ENCODE measurements at places on chromosomes 7 and 10.

DNA sequence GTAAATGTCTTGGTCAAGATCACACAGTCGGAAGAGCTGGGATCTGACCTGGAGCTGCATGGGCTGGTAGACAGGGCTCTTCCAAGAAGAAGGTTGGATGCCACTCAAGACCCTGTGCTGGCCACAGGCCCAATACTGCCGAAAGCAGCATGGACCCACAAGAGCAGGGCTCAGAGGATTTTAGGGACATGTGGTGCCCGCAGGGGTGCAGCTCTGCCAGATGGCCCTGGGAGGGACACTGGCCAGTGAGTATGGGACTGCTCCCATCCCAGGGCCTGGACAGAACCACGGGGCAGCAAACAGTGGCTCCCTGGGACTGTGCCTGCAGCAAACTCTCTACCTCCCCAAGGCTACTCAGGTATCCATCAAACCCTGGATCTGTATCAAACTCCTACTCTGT is 12.4 kb downstream of the MAT1A start:
- DNase-seq = no peak

GRCh38 chr10:562142-562541 is 127.3 kb downstream of the DIP2C start:
- DNase-seq = no peak

- no peak for DNase-seq
These were observed 1.0 kb upstream of the CHN2 start for GRCh38 chr7:29193316-29194205.

DNA sequence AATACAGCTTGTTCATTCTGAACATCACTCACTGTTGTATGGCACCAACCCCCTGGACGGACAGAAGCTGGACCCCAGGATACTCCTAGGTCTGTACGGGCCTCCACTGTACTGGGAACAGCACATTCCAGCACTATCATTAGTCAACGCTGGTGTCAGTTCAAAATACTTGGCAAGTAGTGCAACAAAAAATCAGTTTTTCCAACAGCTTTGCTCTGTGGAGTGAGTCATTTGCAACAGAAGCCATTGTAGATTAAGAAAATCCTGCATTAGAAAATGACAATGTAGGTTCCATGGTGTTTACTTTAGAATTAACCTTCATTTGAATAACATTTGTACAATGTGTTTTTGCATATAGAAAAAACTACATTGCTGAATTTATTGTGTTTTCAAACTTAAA is 266.6 kb downstream of the HDAC9 start:
- no peak for DNase-seq

DNA sequence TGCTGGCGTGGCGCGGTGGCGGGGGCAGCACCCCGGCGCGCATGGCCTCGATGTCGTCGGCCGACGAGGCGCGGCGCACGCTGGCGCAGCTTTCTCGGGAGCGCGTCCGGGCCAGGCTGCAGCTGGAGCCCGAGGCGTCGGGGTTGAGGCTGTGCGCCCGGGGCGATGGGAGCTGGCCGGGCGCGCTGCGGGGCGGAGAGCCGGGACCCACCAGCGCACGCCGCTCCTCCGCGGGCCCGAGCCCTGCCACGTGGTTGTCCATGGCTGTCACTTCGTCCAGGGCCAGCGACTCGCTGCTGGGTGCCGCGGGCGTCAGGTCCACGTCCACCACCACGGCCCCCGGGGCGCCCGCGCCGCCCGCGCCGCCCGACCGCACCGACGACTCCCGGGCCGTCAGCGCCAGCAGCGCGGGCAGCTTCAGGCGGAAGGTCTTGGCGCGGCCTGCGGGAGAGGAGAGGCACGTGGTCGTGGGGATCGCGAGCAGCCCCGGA is 20.0 kb downstream of the KCNH2 start:
- no peak for DNase-seq

DNA sequence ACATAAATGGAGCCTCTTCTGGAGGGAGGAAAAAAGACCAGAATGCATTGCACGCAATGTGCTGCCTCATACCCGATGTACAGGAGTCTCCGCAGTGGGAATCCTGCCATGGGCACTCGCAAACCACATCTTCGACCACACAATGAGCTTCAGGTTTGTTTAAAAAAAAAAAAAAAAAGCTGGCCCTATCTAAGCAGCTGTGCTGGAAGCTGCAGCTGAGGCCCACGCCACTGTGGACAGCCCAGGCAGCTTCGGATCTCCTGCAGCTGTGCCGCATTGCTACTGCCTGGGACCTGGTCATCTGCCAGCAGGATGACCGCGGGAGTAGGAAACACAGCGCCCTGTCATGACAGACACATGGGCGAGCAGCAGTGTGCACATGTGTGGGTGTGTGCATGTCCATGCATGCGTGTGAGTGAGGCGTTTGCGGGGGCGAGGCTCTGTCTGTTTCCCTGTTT is 26.0 kb downstream of the EN2 start:
- no peak for DNase-seq

DNA sequence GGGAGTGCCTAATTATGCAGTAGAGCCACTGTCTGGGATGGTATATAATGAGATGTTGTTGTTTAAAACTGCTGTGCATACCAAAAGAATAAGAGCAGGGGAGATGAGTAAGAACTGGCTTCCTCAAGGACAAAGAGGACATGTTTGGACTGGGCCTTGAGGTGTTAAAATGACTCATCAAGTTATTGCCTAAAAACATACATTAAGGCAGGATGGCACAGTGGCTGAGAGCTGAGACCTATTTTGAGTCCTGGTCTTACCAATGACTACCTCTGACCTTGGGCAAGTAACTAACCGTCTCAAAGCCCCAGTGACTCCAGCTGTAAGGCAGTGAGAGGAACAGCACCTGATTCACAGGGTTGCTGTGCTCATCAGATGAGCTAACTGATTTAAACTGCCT is 71.1 kb downstream of the CFAP58 start:
- DNase-seq = peak; percentile 13

DNA sequence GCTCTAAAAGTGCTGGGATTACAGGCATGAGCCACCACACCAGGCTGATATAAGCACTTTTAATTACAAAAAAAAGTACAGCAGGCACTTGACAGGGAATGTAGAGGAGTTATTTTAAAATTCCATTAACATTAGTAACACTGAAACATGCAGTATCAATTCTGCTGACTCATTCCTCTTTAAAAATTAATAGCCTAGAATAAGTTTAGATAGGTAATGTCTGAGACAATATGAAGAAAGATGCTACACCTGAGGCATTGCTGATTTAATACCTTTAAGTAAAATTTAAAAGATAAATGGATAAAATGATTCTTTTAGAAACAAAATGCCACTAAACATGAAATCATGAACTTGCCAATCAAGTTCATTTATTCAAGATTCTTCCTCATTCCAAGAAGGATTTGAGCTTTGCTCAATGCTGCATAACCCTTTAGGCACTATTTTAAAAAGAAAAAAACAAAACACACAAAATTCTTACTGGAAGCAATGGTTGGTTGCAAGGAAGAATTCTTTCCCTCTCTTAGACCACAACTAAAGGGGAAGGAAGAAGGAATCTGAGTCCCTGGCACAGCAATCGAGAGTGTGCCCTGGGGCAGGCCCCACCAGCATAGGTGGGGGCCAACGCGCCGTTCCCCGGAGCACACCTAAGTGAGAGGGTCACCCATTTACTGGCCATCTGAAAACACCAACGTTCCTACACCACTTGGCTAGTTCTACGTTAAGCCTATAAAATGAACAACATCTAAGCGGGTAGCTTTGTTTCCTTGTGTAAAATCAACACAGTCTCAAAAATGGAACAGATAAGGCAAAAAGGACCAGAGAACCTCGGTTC is 26.6 kb downstream of the ESYT2 start:
- DNase-seq = peak; percentile 84

DNA sequence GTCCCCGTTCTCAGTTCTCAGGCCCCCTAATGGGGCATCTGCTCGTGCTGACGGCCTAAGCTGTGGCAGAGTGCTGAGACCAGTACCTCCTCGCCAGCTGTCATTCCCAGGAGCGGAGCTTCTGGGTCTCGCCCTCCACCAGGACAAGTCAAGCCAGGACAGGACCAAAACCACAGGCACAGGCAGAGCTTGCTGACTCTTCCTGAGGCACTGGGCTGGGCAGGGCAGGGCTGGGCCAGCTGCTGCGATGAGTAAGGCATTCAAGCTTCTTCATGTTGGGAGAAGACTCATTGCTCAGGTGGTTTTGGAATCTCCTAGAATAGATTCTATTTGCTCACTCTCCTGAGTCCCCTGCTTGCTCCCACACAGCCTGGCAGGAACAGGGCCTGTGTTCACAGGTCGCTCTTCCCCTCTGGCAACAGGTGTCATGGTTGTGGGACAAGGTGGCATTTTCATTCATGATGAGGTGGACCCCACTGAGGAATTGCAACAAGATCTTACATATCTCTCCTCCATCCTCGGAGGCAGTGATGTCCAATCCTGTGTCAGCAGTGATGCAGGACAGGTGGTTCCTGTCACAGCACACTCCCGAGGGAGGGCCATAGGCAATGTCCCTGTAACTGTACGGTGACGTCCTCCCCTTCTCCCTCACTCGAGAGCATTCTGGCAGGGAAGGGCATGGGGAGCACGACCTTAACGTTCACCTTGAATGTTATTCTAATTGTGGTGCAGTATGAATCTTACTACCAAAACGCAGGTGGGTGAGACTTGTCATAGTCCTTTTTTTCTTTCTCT is 17.0 kb upstream of the SH3PXD2A start:
- DNase-seq = peak; percentile 77

GRCh38 chr10:103742824-103743223 is 112.6 kb downstream of the SH3PXD2A start:
- no peak for DNase-seq

GRCh38 chr7:45033931-45034290 is 33.9 kb downstream of the CCM2 start:
- no peak for DNase-seq

GRCh38 chr10:56258378-56258777 is 102.7 kb downstream of the ZWINT start:
- no peak for DNase-seq

GRCh38 chr10:118249714-118250113 is 92.4 kb downstream of the FAM204A start:
- DNase-seq = no peak

- peak; percentile 91 for DNase-seq
These were observed 254.0 kb downstream of the KLF6 start for GRCh38 chr10:3530783-3531645.

GRCh38 chr10:13062803-13063202 is 37.2 kb upstream of the OPTN start:
- DNase-seq = no peak

DNA sequence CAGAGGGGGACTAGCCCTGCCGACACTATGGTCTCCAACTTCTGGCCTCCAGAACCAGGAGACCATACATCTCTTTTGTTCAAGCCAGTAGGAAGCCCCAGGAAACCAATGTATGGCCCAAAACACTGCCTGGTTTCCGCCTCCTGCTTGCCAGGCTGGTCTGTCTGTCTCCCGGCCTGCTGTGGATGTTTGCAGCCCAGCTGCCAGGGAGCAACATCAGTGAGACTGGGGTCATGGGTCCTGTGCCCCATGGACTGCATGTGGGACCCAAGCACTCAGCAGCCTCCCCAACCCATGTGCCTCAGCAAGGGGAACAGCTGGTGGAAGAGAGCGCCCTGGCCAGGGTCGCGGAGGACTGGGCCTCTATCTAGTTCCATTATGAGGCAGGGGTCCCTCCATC is 33.4 kb upstream of the NUB1 start:
- no peak for DNase-seq

DNA sequence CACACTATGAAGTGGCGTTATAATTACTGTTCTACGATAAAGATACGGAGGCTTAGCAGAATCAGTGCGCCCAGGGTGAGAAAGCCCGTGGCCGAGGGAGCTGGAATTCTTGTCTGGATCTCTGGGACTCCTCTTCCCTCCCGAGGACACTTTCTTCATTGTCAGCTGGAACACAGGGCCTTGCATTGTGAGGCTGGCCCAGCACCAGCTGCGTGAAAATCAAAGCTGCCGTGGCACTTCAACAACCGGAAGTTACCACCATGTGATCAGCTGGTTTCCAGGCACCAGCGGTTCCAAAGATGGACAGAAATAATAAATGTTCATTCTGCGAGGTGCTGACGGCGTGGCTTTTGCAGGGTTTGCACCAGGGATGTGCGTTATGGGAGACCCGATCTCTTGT is 234.0 kb upstream of the PITRM1 start:
- DNase-seq = no peak

DNA sequence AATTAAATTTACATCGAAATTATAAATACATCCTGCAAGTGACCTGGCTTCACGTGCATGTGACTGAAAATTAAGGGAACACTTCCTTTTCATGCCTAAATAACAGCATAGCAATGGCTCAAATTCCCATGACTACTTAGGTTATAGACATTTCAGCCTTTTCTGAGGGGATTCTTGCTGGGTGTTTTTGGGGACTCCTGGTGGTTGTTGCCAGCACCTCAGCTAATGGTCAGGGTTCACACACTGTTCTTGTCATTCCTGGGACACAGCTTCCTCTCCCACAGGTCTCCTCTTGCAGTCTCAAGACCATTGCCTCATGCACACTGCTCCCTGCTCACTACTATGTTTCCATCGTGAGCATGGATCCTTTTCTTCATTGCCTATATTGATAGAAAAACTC is 148.9 kb upstream of the GLI3 start:
- no peak for DNase-seq

- no peak for DNase-seq
These were observed 155.8 kb downstream of the SKIDA1 start for GRCh38 chr10:21369697-21370096.

GRCh38 chr10:7157091-7157490 is 253.7 kb downstream of the SFMBT2 start:
- no peak for DNase-seq

GRCh38 chr10:83190614-83191013 is 948.7 kb upstream of the GHITM start:
- no peak for DNase-seq

DNA sequence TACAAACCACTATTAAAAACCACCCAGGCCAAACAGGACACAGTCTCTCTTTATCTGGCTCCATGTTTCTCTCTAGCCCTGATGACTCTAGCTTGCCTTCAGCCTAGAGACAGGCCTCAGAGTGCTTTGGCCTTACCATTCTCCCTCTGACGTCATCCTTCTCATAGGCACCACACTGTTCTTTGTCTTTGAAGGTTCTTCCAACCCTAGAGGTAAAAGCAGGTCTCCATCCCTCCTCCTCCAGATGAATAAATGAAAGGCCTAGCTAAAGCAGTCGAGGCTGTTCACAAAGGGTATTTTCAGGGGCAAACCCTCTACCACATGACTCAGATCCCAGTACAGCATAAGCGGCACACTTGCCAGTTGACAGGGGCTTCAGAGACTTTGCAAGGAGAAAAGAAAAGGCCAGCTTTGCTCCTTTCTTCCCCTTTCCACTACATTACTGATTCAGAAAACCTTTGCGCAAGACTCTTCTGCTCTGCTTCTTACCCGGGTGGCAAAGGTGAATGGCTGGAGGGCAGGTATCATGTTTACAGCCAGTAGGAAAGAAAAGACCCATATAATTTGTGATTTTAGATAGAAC is 14.8 kb downstream of the NFE2L3 start:
- DNase-seq = no peak

DNA sequence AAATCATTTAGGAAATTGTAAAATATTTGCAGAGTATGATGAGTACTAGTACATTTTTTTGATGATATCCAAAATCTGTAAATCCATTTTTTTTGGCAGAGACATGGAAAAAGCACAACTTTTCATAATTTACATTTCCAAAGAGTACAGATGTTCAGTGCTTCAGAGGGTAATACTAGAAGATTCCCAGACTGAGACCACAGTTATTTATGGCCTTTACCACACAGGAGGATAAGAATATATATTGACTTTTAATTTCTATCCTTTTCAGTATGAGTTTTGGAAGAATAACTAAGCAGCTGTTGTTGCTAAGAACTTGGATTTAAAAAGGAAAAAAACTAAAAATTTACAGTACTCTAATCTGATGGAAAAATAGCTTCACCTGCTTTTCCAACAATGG is 61.9 kb downstream of the HGF start:
- DNase-seq = no peak

Measured in kidney tubule cell (primary cell).